ENCODE measurements at places on chromosomes 5 and 9. TPM values are rescaled to one million over a fixed set of nuclear protein-coding genes. Genes with fewer than 3 reads are reported as not detected.

The SEMA4D gene
- 21.4 TPM for polyA plus RNA-seq

The IL9 gene
- not detected for polyA plus RNA-seq

The CERCAM gene
- 35.6 TPM for polyA plus RNA-seq

The SMIM23 gene
- not detected for polyA plus RNA-seq
